Neuronal stem cell (in vitro differentiated cells): ENCODE measurements at places on chromosomes 11 and 22.
A peak's percentile ranks its signal among the peaks of the same experiment; 100 is the strongest.

GRCh38 chr11:40227730-40228129, 1231.7 kb downstream of the LRRC4C start:
- DNase-seq = no peak

- DNase-seq = no peak
These were observed 1.9 kb downstream of the KCNJ5 start for GRCh38 chr11:128892866-128893565.

- DNase-seq = no peak
These were observed 26.1 kb upstream of the CARD16 start for GRCh38 chr11:105071089-105071732.

DNA sequence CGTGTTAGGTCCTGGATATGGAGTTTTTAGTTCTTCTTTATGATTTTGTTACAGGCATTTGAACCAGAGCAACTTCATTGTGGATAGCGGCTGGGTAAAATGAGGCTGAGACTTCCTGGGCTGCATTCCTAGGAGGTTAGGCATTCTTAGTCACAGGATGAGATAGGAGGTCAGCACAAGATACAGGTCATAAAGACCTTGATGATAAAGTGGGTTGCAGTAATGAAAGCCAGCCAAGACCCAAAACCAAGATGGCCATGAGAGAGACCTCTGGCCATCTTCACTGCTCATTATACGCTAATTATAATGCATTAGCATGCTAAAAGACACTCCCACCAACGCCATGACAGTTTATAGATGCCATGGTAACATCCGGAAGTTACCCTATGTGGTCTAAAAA, 23.4 kb upstream of the CLMP start:
- DNase-seq = no peak

GRCh38 chr22:47010211-47010610, 247.8 kb downstream of the TBC1D22A start:
- DNase-seq = no peak

- DNase-seq = peak; percentile 18
These were observed 774.3 kb downstream of the FAM181B start for GRCh38 chr11:81959341-81959740.

GRCh38 chr11:6771926-6772893, at the start of gene OR2AG2:
TSS of gene OR2AG2 (minus strand) at chr11:6771976. CDS start at chr11:6768957, 3,019 bp downstream.
- no peak for DNase-seq

- DNase-seq = no peak
These were observed 23.4 kb downstream of the NAV2 start for GRCh38 chr11:19735909-19736498.

DNA sequence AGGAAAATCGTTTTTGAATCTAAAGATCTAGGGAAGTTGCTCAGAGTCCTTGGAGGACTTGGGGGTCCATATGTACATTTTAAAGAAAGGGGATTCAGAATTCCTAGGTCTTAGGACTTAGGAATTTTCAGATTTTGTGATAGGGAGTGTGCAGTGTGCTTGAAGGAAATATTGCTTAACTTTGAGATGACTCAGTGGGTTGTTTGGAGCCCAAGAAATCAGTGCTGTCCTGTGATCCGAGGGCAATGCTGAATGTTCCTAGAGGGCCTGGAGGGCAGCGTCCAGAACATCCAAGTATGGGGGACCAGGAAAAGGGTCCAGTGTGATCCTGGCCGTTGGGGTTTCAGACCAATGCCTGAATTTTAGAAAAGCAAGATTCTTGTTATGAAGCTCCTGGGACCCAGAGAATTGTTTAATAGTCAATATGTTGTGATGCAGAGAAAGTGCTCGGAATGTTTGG, 3.1 kb upstream of the IGF2 start:
- no peak for DNase-seq

- no peak for DNase-seq
These were observed 318.4 kb downstream of the AASDHPPT start for GRCh38 chr11:106395716-106396349.

DNA sequence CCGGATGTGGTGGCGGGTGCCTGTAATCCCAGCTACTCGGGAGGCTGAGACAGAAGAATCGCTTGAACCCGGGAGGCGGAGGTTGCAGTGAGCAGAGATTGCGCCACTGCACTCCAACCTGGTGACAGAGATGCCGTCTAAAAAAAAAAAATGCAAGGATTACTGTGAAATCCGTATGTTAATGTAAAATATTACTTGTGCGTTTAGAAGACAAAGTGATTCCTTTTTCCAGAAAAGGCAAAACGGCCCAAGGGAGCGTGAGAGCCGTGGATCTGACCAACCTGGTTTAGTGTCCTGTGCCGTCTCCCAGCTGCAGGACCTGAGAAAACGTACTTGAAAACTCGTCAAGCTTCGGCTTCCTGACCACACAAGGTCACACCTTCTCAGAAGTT, 905 bp downstream of the HDHD5 start:
- no peak for DNase-seq

DNA sequence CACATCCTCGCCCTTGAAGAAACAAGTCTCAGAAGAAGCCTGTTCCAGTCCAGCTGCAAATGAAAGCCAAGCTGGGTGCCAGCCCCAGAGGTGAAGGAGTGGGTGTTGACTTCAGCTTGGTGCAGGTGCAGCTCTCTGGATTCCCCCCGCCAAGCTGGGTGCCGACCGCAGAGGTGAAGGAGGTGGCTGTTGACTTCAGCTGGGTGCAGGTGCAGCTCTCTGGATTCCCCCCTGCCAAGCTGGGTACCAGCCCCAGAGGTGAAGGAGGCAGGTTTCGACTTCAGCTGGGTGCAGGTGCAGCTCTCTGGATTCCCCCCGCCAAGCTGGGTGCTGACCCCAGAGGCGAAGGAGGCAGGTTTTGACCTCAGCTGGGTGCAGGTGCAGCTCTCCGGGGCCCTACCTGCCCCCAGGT, 1234.0 kb downstream of the TBC1D22A start:
- no peak for DNase-seq

DNA sequence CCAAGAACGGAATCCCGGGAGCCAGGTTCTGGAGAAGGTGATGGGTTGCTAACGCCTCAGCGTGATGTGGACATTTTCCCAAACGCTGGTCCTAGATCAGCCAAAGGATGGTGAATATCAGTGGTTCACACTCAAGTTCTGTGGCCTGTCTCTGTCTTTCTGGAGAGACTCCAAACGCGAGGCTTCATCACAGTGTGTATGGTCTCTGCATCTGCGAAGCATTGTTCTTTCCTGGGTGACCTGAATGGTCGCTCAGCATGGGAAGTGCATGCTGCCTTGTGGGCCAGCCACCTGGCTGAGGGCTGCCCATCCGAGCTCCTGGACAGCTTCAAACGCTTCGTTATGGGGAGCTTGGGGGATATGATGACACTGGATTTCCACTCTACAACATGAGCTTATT, 810.0 kb downstream of the TBC1D22A start:
- no peak for DNase-seq

- DNase-seq = no peak
These were observed 6.1 kb downstream of the MPZL3 start for GRCh38 chr11:118245936-118246562.

- no peak for DNase-seq
These were observed 351.4 kb upstream of the LUZP2 start for GRCh38 chr11:24145411-24145810.

DNA sequence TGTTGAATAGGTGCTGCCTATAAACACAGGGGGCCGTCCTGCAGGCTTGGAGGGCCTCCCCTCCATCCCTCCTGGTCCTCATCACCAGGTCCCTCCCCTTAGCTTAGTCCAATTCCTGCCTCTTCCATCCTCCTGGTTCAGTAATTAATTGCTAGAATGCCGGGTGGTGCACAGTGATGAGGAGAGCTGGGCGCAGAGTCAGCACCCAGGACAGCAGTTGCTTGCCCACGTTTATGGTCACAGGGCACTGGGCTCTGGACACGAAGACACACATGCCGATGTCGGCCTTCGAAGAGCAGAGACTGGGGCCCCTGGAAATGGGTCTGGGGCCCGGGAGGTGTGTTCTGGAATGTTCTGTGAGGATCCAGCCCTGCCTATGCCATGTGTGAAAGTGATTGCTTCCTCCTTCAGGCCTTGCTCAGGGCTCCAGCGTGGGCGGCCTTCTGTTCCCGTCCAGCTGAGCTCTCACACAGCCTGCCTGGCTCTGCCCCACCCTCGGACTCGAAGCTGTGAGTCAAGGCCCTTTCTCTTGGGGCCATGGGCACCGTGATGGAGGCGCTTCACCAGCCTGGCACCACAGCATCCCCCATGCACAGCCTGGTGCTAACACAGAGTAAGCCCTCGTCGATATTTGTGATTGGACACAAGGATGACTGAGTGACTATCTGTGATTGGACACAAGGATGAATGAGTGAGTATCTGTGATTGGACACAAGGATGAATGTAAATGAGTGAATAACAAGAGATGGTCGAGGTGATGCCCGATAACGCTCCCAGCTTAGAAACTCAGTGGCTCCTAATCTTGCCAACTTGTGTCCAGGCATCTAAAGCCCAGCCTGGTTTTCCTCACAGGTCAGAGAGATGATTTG, 884.7 kb downstream of the BRD1 start:
- no peak for DNase-seq

DNA sequence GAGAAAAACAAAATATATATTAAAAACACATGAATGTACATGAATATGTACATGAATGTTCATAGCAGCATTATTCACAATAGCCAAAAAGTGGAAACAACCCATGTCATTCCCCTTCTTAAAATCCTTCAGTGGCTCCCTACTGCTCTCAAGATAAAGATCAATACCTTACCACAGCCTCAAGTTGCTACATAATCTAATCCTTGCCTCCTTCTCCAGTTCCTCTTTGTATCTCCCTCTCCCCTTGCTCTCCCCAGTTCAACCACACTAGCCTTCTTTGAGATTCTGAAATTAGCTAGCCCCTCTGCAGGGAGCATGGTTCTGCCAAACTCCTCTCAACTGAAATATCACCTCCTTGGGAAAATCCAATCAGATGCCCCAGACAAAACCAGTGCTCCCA, 28.1 kb downstream of the MTMR2 start:
- DNase-seq = no peak

DNA sequence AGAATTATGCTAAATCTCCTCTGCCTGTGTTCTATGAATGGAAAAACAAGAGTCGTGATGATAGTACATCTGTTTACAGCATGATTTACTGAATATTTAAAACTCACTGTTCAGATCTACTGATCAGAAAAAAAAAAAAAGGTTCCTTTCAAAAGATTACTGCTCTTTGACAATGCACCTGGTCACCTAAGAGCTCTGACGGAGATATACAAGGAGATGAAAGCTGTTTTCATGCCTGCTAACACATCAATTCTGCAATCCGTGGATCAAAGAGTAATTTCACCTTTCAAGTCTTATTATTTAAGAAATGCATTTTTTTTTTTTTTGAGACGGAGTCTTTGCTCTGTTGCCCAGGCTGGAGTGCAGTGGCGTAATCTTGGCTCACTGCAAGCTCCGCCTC, 30.7 kb downstream of the CLTCL1 start:
- DNase-seq = no peak

DNA sequence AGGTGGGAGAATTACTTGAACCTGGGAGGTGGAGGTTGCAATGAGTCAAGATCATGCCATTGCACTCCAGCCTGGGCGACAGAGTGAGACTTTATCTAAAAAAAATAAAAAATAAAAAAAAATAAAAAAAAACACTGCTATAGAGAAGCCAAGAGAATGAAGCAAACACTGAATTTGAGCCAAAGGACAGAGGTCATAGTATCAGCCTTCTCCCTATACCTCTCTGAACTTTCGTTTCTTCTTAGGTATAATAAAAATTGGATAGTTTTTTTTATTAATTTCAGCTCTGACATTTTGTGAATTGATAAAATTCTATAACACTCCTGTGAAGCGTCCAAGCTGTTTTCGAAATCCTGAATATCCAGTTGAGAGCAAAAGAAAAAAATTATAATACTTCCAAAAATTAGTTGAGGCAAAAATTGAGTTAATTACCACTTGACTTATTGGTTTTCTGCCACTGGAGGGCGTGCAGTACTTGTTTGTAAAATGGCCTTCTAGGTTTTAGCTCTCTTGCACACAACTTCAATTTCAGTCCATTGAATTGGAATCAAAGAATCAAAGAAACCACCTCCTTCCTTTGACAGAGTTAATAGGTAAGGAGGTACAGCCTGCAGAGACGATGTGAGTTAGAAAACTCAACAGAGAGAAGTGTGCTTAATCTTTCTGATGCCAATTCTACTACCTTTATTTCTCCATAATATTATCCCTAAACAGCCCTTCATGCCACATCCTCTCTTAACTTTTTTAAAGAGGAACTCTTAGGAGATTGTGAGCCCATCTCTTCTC, 143.2 kb downstream of the BBOX1 start:
- DNase-seq = peak; percentile 60

DNA sequence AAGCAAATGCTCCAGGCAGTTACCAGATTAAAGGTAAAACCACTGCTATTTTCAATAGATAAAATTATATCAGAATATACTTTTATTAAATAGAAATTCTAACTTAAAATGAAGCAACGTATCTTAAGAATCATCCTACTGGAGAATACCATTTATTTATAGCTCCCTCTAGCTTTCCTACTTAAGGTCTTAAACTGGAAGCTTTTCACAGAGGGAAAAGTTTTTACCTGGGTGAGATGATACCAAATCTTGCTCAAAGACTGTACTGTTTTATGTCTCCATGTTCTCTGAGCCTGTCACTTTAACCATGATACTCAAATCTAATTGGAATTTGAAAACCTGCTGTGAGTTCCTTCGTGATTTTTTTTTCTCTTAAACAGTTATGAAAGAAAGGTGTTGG, 291.8 kb downstream of the AASDHPPT start:
- no peak for DNase-seq

DNA sequence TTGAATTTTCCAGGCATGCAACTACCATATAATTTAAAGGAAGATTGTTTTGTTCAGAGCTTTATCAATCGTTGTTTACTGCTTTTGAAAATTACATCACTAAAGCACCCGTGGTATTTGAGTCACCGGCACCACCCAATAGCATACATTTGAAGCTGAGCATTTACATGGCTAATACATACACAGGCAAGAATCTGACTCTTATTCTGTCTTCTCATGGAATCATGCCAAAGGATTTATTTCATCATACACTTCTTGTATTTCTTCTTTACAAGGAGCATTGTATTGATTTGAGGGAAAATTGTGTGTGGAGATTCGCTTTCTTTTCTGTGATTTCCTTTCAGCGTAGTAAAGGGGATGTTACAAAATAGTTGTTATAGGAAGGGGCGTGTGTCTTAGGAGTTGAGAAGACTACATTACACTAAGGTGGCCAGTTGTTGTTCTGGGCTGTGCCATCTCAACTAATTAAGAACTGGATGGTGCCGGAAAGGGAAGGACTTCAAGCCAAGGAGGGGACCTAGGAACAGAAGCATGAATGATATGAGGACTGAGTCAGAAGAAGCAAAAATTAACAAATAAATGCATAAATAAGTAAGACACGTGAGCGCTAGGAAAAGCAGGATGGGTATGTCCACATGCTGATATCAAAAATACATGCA, 12.9 kb upstream of the CD3E start:
- no peak for DNase-seq
